ENCODE measurements at places on chromosomes 2 and 18.

GRCh38 chr2:215644233-215644897, 208.5 kb upstream of the FN1 start:
- DNase-seq: no peak

DNA sequence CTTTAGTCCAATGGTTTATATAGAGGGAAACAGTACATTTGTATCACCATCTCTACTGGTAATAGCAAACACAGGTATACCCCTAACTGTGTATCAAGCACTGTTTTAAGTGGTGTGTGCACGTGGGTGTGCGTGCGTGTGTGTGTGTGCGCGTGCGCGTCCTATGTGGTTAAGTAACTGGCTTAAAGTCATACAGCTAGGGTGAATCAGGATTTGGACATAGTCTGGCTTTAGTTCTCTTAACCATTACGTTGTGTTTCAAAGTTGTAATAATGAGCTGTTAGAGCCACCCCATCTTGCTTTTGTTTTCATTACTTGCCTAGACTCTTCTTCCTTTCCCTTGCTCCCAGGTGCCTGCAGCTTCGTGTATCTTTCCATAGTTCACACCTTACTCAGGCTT, 2.1 kb downstream of the HADHB start:
- peak; percentile 84 for DNase-seq

DNA sequence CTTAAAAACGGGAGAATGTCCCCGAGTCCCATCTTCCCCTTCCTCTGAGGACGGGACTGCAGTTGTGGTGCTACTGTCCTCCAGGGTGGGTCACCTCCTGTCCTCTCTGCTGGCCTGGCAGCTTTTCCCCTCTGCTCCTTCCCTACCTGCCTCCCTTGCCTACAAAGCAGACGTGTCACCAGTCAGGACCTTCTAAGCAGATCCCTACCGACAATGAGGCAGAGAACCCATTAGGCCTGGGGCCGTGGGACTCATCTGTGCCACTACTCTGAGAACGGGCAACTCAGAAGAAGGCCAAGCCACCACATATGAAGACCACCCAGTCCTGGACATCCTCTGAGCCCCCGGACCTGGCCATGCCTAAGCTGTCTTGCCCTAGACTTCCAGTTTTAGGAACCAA, 103.0 kb upstream of the TEX51 start:
- no peak for DNase-seq

GRCh38 chr2:159617646-159618045, 1.3 kb upstream of the BAZ2B start:
- peak; percentile 26 for DNase-seq

GRCh38 chr2:12240206-12240605, 476.5 kb upstream of the TRIB2 start:
- DNase-seq: no peak

DNA sequence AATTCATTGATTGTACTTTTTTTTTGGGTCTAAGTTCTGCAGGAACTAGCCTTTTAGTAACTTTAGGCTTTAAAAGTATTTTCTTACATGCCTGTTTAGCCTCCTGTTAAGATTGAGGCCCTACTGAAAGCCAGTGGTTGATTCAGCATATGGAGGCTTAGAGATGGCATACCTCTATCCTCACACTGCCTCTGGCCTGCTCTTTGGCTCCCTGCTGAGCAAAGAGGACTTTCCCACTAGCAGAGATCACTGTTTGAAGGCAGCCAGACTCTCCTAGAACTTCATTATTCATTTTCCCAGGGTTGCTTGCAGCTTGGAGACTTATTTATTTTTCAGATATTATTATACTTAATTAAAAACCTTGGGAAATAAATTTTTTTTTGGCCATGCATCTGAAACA, 405.6 kb upstream of the MEX3C start:
- DNase-seq: no peak

- no peak for DNase-seq
Observed at GRCh38 chr2:52238782-52239181, 1206.8 kb upstream of the NRXN1 start.

- DNase-seq: no peak
Observed at GRCh38 chr2:134283661-134284060, 29.8 kb downstream of the MGAT5 start.

GRCh38 chr2:10517351-10518043, 69.4 kb upstream of the ODC1 start:
- DNase-seq: no peak

DNA sequence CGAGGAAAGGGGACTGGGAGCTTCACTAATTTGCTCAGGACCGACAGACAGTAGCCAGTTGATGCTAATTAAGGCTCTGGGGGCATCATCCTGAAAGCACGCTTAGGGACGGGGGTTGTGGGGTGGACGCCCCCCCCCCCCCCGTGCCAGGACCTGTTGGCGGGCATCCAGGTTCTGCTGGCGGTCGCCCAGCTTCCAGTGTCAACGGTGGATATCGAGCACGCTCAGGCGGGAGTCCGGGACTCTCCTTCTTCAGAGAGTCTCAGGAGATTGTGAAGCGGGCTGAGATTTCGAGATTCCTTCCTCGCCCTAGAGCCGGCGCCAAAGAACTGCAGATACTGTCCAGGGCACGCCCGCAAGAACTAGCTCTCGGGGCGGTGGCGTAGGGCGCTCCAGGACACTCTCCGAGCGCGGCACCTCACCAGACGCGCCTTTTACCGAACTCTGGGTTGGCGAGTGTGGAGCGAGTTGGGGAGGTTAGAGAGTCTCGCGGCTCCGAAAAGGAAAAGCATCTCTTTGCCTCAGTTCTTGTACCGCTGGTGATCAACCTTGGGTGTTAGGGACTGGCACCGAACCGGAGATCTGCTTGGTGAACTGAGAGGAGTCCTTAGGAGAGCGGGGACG, 5.6 kb downstream of the RAX start:
- DNase-seq: no peak

- DNase-seq: peak; percentile 10
Observed at GRCh38 chr18:79915161-79916127, 36.0 kb downstream of the SLC66A2 start.

- DNase-seq: no peak
Observed at GRCh38 chr18:69216321-69216720, 184.4 kb upstream of the DOK6 start.

- DNase-seq: no peak
Observed at GRCh38 chr2:33782395-33783230, 183.5 kb upstream of the FAM98A start.

DNA sequence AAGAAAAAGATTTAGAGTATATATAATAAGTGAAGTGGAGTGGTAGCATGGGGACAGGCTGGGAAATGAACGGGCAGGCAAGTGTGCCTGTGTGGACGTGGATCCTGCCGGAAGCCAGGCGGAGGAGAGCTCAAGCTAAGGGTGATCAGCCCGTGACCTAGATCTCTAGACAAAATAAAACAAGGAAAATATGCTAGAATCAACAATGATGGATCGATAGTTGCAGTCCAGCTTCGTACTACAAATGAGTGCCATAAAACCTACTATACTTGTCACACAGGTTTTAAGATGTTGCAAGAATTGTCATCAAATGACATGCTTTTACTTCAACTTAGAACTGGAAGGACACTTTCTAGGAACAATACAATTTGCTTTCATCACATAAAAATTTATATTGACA, 8.5 kb downstream of the EIF2AK2 start:
- no peak for DNase-seq

DNA sequence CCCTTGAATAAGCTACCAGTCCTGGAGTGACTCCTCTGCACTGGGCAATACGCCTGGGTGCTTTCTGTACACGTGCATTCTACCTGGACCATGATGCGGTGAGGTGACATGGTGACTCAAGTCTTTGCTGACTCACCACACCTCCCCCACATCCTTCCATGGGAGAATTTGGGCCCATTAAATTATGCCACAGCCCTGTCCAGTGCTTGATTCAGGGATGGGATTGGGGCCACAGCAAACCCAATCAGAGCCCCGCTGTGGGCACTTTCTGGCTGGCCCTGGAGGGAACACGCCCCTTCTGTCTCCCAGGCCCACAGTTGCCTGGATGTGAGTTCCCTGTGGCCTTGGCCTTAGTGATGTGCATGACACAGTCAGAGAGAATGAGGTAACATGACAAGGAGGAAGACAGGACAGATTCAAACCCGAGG, 86.9 kb downstream of the LRRC30 start:
- no peak for DNase-seq
